ENCODE measurements at places on chromosomes 2 and 18.

- no peak for DNase-seq
Measured at GRCh38 chr2:135667045-135667444, 74.6 kb upstream of the UBXN4 start.

- no peak for DNase-seq
Measured at GRCh38 chr18:5253910-5254309, 41.6 kb downstream of the ZBTB14 start.

DNA sequence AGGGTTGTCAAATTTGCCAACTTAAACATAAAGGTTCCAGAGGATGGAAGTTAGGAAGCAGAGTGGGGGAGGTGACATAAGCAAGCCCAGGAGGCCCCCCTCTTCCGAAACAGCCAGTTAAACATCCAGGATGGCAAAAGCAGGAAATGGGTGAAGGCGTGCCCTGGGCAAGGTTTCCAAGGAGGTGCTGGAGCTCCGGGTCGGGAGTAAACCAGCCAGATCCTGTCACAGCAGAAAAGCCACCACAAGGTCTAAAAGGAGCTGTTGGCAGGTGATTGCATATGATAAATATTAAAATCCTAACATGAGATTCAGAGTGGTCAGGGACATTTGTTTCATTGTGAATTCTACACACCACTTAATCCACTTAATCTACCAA, 572.2 kb upstream of the SALL3 start:
- DNase-seq, result no peak

- DNase-seq, result no peak
Measured at GRCh38 chr2:140584471-140584870, 1546.3 kb downstream of the LRP1B start.

DNA sequence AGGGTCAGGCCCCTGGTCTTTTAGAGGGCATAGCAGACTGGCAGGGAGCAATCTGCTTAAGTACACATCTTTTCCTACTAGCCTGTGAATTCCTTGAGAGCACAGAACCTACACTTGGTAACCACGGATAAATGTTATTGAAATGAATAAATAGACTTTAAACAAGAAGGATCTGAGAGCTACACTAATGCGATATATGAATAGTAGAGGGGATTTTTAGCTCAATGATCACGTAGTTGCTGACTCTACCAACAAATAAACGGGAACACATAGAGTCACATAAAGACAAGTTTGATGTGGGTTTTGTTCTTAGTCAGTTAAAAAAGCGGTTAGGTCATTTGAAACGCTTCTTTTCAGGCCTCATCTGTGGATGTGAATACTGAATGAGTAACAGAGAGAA, 290.3 kb upstream of the CCDC68 start:
- no peak for DNase-seq

- no peak for DNase-seq
Measured at GRCh38 chr2:46411985-46412384, 67.4 kb upstream of the TMEM247 start.

DNA sequence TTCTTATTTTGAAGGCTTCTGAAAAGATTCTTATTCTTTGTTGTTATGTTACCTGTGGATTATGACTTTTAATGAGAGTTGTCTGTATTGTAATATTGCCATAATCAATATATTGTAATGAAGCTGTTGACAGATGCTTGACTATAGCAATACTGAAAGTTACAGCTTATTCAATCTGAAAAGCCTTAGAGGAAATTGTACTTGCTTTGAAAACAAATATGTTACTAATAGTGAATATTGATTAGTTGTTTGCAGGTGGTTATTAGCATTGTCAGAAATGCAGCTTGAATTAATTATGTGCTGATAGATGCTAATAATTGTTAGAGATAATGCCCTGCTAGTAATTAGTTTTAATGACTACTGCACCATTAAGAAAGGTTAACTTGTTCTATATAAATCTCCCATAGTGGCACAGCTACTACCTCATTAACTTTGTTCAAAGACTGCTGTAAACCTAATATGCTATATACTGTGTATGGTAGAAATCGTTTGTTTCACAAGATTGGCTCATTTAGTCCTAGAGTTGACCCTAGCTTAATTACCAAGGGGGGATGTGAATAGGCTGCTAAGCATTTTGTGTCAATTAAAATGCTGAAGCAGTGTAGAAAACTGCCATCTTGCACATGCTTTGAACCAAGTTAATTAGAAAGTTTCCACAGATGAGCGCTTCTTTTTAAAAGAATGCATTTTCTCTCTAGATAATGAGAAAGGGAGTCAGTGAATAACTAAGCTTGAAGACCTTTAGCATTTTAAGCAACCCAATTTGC, 30.5 kb downstream of the SLC39A10 start:
- no peak for DNase-seq

GRCh38 chr2:163602196-163602595, 133.6 kb downstream of the FIGN start:
- no peak for DNase-seq

GRCh38 chr18:73880387-73880786, 267.2 kb downstream of the FBXO15 start:
- no peak for DNase-seq

GRCh38 chr2:85905187-85905666, 16.4 kb upstream of the ST3GAL5 start:
- DNase-seq, result no peak

DNA sequence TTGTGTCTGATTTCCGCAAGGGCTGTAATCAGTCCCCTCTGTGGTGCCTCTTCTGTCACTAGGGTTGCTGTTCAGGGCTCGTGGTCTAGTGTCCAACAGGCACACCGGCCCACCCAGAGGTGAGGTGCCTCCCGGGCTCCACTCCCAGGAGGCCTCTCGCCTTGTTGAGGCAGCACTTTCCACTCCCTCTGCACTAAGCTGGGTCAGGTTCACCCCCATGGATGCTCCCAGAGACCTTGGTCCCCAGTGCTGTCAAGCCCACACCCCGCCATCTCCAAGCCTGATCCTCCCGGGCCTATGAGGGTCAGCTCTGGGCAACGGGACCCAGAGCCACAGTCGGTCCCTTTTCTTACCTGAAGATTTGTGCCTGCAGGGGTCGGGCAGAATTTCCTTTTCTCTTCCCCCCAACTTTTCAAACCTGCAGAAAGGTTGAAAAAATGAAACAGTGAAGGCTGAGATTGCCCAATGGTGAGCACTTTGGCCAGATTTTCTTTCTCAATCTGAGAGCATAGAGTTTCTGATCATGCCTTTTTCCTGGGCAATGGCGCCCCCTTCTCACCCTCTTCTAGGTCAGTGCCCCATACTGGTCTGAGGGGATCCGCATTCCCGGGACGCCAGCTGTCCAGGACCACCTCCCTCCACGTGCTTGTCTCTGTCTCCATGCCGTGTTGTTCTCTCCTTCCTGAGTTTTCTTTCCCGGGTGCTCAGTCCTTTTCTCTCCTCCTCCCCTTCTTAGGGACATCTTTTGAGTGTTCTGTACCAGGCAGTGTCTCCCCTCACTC, 148.0 kb downstream of the ASB1 start:
- DNase-seq, result no peak

- DNase-seq, result no peak
Measured at GRCh38 chr18:24094561-24094960, 44.3 kb upstream of the CABYR start.

GRCh38 chr18:51767293-51767692, 569.8 kb upstream of the MEX3C start:
- no peak for DNase-seq

DNA sequence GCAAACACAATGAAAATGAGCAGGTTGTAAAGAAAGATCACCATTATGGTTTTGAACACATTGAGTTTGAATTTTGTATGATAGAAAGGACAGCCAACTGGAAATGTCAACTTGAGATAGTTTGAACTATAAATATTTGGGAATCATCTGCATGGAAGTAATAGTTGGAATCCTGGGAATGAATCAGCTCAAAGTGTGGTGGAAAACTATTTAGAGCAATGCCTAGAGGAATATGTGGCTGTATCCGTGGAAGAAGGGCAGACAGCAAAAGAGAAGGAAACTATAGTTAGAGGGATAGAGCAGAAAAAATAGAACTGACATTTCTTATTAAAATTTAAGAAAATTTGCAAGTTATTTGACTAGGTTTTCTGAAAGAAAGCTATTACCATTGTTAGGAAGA, 112.5 kb upstream of the OTX1 start:
- DNase-seq, result no peak

DNA sequence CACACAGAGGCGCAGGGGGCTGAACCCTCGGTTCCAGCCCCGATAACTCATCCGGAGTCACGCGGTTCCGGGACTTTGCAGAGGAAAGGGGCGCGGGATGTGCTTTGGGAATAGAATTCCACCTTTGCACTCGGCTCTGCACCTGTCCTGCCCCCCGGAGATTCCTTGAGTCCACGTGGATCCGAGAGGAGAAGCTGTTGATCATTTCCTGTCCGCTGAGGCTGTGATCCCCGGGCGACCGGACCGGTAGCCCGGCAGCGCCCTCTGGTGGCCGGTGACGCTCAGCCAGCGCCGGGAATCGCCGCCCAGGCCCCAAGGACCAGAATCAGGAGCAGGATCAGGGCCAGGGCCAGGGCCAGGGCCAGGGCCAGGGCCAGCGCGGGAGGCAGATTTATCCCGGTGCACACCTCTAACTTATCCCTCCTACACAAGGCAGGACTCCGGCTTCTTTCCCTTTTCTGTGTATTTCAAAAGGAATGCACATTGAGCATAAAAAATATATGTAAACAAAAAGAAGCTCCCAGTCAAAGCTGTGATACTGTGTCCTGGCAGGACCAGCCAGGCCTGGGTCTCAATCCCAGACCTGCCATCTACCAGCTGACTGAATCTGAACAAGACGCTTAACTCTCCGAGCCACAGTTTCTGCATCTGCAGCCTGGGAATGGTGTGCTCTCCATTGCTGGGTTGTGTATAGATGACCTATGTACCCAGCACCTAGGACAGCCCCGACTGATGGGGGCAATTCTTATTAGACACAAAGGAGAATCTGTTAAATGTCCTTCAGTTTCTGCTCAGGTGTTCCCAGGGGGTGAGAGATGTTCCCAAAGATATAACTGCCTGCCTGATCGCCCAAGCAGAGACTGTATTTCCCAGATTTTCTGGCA, 8.5 kb upstream of the SPATA3 start:
- peak; percentile 81 for DNase-seq

GRCh38 chr2:56268856-56269255, 85.1 kb downstream of the CCDC85A start:
- DNase-seq, result no peak

- DNase-seq, result no peak
Measured at GRCh38 chr2:10966741-10967140, 55.0 kb downstream of the KCNF1 start.

DNA sequence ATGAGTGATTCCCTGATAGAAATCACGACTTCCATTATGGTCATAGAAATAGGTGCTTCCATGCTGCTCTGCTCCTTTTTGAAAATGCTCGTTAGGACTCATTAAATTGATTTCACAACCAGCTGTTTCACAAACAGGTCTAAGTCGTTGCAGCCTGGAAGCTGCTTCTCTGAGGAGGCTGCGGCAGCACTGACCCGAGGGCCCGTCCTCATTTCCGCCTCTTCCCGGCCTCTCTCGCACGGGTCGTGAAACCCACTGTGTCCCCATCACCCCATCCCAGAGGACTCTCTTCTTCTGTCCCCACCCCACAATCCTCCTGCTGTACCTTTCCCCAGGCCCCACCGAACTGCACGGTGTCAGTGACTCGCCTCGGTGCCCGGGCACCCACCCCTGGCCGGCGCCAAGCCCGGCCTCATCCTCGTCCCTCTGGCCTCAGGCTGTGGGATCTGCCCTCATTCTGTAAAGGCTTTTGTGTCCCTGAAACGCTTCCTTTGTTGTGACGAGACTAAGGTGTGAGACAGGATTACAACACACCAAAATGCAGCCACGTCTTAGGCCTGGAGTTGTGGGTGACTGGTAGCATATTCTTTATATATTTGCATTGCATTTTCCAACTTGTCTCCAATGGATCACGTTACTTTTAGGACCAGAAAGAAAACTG, 112.7 kb upstream of the CTDP1 start:
- no peak for DNase-seq

- DNase-seq, result no peak
Measured at GRCh38 chr2:120480903-120481445, 135.0 kb downstream of the INHBB start.

GRCh38 chr2:67258831-67259230, 138.3 kb upstream of the ETAA1 start:
- no peak for DNase-seq

DNA sequence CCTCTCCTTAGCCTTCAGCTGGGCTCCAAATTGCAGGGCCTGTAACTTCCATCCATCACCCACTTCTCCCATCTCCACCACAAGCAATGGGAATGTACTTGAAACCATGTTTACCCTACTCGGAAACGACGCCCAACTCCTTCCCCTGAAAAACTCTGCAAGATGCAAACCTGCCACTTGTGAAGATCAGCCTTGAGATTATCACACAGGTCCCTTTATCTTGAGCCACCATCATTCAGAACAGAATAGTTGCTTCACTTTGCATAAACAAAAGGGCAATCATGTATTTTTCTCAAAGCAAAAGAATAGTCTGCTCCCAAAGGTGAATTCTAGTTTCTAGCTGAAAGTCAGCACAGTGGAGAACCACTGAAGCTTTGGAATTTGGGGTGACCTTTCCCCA, 75.8 kb downstream of the TNFRSF11A start:
- no peak for DNase-seq

DNA sequence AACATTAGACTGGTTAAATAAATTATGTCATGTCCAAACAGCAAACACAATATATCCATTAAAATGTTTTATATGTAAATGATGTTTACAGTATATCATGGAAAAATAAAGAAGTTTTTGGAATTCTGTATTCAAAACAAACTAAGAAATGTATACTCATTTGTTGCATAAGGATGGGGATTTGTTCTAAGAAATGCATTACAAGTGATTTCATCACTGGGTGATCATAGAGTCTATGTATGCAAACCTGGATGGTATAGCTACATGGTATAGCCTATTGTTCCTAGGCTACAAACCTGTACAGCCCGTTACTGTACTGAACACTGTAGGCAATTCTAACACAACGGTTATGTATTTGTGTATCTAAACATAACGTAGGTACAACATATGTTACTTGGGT, 35.1 kb downstream of the ARL5A start:
- no peak for DNase-seq

DNA sequence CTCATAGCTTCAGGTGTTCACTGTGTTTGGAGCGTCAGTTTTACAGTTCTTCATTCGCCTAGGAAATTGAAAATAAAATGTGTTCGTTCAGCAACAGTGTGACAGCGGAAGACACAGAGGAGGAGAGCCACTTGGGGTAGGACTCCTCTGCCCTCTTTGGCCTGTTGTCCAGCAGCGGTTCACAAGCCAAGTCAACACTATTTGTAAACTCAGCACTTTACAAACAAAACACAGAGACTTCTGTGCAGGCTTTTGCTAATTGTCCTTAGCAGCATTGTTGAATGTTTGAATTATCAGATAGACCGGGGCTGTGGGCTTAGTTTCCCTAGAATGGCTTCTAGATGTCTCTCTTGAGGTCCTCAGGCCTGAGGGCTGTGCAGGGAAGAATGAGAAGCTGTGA, 73.2 kb downstream of the TNFRSF11A start:
- no peak for DNase-seq
